ENCODE measurements at places on chromosomes 13 and 19. TPM values are rescaled to one million over a fixed set of nuclear protein-coding genes. Genes with fewer than 3 reads are reported as not detected.

ZNF222 gene
- 0.29 TPM for total RNA-seq

COX7A1 gene
- total RNA-seq, result 120 TPM

IL11 gene
- total RNA-seq, result not detected

SELENOV gene
- not detected for total RNA-seq

SULT2A1 gene
- total RNA-seq, result not detected

FZR1 gene
- total RNA-seq, result 54.7 TPM

TNFSF9 gene
- total RNA-seq, result not detected

CD70 gene
- 1.2 TPM for total RNA-seq

TMC4 gene
- 1.3 TPM for total RNA-seq

OR10H2 gene
- not detected for total RNA-seq

ZNF112 gene
- total RNA-seq, result 23.2 TPM

SCEL gene
- not detected for total RNA-seq

SYNE4 gene
- 0.24 TPM for total RNA-seq

CEACAM4 gene
- total RNA-seq, result 0.61 TPM

RAD23A gene
- 85.0 TPM for total RNA-seq

Data from uterus (tissue), 4 donors.